ENCODE measurements at places on chromosomes 5 and 9.

DNA sequence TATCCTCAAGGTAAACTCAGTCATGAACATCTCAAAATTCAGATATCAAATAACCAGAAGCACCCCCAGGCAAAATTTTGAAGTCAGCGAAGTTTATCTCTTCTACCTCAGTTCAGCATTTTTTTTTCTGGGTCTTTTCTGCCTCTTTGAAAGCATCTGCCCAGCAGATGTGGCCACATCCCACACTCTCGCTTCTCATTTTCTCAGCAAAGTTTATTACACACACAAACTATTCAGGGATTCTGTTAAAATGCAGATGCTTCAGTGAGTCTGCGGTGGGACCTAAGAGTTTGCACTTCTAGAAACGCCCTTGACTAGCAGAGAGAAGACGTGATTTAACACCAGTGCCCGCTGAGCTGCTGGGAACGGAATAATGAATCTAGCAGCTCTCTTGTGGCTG is 19.3 kb downstream of the RASEF start:
- DNase-seq, result no peak

DNA sequence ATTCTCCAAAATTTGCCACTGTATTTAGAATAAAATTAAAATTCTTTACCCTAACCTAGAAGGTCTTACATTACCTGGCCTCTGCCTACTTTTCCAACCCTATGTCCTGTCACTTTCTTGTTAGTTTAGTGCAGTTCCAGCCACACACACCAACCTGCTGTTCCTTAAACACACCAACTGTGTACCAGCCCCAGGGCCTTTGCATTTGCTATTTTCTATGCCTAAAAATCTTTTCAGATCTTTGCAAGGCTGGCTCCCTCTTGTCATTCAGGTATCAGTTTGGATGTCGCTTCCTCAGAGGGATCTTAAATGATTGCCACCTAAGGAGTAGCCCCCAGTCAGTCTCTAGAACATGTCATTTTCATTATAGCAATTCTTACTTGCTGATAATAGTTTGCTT is 17.7 kb upstream of the NRG2 start:
- DNase-seq, result no peak

DNA sequence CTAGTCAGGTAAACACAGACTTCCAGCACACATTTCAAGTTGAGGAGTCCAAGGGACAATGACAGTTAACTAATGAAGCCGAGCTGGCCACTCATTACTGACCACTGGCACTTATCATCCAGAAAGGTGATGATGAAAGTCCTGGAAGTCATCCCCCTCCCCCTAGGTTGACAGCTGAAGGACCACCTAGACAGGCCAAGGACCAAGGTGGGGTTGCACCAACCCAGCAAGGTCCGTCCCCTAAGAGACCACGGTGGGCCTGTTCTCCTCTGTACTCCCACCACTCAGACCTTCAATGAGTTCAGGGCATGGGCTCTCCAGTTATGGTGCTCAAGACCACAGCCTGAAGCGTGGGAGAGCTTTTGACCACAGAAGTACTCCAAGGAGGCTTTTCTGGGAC is 13.2 kb downstream of the P4HA2 start:
- DNase-seq, result no peak

GRCh38 chr9:133204993-133205336 is 4.1 kb downstream of the OBP2B start:
- no peak for DNase-seq

GRCh38 chr5:135719428-135720063 is 114.9 kb upstream of the SLC25A48 start:
- no peak for DNase-seq

Data from ELF-1 (cell line).